Stimulated activated CD8-positive, alpha-beta memory T cell treated with anti-CD3 and anti-CD28 coated beads, Interleukin-4, amount 100 ng/mL, for 24 hours (primary cell): ENCODE measurements at places on chromosomes 16 and 17.

DNA sequence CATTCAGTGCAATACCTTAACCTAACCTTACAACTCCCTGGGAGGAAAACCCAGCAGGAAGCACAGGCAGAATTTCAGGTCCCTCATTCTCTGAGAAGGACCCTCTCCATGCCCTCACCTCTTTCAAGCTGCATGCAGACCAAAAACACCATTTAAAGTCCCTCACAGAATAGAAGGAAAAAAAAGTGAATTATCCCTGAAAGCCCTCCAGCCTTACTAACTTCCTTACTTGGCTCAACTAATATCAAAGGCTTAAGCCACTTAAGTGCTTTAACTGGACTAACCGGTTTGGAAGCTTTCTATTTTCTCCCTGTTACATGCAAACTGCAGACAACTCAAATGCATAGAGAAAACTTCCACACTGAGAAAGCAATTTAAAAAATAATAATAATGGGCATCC lies 60.5 kb downstream of the ADAMTS18 start:
- DNase-seq, result no peak

DNA sequence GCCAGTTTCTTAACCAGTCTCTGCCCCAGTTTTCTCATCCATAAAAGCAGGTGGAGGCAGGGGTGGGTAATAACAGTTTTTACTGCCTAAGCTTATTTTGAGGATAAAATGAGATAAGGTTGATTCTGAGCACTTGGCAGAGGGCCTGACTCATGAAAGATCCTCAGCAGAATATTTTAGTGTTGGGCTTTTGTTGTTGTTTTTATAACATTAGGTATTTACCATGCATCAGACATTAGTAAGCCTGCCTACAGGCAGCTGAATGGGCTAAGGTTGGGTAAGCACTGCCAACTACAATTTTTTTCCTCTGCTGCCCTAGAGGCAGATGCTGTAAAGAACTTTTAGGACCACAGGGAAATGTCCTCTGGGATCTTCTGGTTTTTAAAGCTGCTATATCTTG lies 43.1 kb downstream of the SCNN1G start:
- DNase-seq, result no peak

GRCh38 chr17:19867079-19867328 lies 732 bp downstream of the ULK2 start:
- DNase-seq, result peak; percentile 35

GRCh38 chr17:2090804-2091534 lies 36.1 kb downstream of the HIC1 start:
- no peak for DNase-seq

DNA sequence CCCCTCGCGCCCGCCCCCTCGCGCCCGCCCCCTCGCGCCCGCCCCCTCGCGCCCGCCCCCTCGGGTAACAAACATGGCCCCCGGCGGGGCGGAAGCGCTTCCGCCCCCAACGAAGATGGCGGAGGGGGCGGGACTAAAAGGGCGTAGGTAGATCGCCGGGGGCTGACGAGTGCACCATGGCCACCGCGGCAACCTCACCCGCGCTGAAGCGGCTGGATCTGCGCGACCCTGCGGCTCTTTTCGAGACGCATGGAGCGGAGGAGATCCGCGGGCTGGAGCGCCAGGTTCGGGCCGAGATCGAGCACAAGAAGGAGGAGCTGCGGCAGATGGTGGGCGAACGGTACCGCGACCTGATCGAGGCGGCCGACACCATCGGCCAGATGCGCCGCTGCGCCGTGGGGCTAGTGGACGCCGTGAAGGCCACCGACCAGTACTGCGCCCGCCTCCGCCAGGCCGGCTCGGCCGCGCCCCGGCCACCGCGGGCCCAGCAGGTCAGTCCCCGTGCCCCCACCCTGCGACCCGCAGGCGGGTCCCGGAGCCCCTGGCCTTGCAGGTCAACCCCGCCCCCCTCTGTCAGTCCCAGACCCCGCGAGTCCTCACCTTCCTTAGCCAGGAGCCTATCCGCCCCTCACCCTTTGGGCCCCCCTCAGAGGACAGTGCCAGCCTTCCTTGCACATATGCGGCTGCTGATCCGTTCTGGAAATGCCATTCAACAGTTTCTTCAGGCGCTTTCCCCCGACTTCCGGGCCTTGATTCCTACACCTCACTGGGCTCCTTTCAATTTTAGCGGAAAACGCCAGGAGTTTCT lies at the start of gene COG1:
TSS of gene COG1 (plus strand) at position 162 of the 808 bp plus-strand sequence. CDS start at position 177, 15 bp downstream.
- DNase-seq, result peak; percentile 44
